ENCODE measurements at places on chromosomes 12 and 14.
A peak's percentile ranks its signal among the peaks of the same experiment; 100 is the strongest.

- DNase-seq, result no peak
Measured at GRCh38 chr14:102973706-102974285, 51.3 kb downstream of the AMN start.

- DNase-seq, result no peak
Measured at GRCh38 chr14:70472253-70473159, 20.5 kb downstream of the ADAM21 start.

DNA sequence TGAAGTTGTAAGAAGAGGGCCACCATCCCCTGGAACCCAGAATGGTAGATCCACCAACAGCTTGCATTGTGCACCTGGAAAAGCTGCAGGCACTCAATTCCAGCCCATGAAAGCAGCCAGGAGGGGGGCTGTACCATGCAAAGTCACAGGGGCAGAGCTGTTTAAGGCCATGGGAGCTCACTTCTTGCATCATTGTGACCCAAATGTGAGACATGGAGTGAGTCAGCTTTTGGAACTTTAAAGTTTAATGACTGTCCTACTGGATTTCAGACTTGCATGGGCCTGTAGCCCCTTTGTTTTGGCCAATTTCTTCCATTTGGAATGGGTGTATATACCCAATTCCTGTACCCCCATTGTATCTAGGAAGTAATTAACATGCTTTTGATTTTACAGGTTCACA is 50.8 kb downstream of the SLC16A7 start:
- no peak for DNase-seq

DNA sequence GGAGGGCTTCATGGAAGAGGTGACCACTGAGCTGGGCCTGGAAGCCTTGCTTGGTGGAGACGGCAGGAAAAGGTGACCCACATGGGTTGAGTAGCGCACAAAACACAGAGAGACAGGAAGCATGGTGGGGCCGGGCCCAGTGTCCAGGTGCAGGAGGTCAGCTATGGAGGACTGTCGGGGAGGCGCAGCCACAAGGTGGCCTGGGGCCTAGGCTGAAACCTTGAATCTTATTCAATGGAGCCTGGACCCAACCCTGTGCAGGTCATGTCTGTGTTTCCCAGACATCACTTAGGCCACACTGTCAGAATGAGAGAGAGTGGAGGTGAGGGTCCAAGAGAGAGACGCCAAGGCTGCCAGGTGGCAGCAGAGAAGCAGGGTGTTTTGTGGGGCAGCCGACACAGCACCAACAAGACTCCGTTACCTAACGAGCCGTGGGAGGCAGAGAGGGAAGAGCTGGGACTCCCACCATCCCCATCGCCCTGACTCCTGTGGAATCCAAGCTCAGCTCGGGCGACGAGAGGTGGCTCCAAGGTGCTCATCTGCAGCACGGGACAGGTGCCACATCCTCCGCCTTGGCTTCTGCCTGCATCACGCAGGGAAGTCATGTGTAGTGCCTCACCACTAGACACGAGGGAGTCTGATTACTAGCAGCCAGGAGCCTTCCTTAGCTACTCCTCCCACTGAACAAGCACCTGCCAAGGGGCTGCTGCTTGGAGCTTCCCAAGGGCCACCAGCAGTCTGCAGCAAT is 38.7 kb downstream of the DEGS2 start:
- DNase-seq, result no peak

DNA sequence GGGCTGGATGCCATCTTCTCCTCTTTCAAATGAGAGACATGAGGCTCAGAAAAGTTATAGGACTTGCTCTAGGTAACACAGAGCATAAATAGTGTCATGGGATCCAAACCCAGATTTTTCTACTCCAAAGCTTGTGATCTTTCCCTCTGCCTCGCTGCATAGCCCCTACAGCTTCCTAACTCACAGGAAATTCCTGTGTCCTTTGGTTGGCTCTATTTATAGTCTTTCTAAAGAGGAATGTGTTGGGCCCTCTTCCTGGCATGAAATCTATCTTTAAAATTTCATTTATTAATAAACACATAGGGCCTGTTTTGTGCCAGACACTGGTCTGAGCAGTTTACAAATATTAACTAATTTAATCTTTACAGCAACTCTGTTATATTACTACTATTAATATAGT is 9.8 kb upstream of the KCNA5 start:
- no peak for DNase-seq

GRCh38 chr14:64191756-64192155 is 102.4 kb downstream of the ESR2 start:
- DNase-seq, result no peak

DNA sequence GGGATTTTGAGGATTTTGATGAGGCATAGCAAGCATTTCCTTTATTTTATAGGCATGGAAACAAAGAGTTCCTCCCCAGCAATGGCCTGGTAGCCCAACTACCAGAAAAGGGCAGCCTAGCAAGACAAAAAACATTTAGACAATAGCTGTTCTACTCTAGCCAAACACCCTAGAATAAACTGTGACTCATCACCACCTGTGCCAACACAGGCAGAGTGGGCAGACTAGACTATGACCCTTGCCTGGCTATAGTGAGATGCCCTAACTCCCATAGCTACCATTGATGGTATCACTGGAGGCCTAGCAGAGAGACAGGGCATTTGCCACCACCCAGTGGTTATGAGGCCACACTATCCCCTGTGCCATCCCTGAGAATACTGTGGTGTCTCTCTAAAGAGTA is 15.5 kb upstream of the CCER1 start:
- no peak for DNase-seq

- DNase-seq, result no peak
Measured at GRCh38 chr12:53755451-53755891, 3.7 kb upstream of the CISTR start.

GRCh38 chr14:73722581-73722980 is 8.4 kb upstream of the PNMA1 start:
- DNase-seq, result no peak

DNA sequence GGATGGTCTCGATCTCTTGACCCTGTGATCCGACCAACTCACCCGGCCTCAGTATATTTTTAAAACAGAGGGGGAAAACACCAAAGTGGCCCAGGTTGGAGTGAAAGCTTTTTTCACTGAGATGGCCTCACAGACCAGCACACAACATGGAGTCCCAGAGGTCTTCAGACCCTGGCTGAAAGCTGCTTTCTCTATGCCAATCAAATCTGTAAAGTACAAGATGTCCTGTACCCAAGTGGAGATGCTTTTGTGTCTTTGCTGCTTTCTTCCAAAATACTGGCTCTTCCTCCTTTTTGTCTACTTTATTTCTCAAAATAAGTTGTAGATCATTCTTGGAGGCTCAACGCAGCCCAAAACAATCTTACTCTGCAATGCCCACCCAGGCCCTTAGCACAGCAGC is 214.8 kb downstream of the MED13L start:
- no peak for DNase-seq

DNA sequence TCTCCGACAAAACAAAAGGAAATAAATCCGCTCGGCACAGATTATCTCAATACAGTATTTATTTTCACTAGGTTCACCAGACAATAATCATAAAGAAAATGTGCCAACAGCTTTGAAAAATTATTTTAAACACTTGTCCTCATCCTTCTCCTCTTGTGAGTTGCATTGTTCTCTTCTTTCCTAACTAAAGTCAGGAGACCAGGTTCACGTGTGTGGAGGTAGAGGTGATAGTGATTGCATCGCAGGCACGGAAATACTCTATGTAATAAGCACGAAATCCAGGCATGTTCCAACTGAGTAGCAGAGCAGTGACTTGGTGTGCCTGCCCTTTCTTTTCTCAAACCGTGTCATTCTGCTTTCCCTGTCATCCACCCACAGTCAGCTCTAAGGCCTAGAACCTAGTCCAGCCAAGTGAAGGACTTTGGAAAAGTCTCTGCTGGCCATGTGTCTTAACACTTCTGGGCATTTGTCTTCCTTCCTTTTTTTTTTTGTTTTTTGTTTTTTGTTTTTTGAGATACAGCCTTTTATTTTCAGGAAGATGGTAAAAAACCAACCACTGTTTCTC is 939 bp upstream of the SEL1L start:
- no peak for DNase-seq

DNA sequence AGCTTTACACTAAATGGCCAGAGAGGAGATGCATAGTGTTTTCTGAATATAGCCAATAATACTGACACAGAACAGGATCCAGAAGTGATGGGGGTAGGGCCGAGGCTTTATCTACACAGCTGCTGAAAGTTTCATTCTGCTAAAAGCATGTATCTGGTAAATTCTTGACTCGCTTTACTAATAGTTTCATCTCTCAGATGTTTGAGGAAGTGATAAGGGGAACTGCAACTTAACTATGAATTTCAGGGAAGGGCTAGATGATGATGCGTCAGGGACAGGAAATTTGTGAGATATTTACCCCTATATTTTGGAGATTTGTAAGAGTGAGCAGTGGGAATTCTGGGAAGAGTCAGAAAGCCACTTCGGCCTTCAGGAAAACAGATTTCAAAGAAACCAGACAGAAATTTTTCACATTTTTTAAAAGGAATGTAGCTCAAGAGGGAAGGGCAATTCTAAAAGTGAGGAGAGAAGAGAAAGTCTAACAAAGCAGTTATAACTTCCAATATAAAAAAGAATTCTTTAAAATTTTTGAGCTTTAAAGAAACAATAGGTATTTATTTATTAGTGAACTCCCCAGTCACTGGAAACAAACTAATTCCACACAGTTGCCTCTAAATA is 243.1 kb downstream of the BCAT1 start:
- no peak for DNase-seq

GRCh38 chr12:104478396-104479122 is 21.8 kb downstream of the CHST11 start:
- no peak for DNase-seq

GRCh38 chr14:105351920-105352851 is 37.6 kb downstream of the PACS2 start:
- DNase-seq, result peak; percentile 83

DNA sequence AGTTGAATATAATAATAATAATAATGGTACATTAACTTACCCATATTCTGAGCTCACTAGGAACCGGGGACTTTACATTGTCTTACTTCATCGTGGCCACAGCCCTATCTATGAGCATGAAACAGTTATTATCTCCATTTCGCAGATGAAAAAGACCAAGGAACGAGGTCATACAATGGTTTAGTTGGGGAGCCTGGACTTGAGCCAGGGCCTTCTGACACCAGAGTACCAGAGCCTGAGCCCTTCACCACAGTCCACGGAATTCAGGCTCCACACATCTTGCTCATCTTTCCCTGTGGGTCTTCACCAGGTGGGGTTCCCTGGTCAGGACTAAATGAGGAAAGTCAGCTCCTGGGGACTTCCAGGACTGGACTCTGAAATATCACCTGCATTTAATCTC is 31.3 kb upstream of the CMKLR1 start:
- DNase-seq, result no peak

DNA sequence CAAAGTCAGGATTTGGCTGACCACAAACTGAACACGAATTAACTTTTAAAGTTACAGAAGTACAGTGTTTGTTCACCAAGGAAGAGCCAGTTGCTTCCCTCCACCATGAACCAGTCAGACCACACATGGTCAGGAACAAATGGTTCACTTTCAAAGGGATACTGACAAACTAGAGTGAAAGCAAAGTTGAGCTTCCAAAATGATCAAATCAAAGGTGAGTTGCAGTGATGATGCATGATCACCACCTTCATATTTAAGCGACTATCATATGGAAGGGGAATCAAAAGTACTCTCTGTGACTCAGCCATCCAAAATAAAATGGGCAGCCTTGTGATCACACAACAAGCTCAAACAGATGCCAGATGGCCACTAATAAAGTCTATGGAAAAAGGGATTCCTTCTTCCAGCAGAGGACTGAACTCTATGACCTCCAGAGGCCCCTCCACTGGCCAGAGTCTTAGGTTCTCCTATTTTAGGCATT is 13.1 kb downstream of the NT5DC3 start:
- DNase-seq, result no peak

GRCh38 chr12:121781484-121781997 is 11.9 kb downstream of the RHOF start:
- DNase-seq, result no peak

GRCh38 chr14:39015360-39015961 is 87.6 kb downstream of the SEC23A start:
- DNase-seq, result no peak

DNA sequence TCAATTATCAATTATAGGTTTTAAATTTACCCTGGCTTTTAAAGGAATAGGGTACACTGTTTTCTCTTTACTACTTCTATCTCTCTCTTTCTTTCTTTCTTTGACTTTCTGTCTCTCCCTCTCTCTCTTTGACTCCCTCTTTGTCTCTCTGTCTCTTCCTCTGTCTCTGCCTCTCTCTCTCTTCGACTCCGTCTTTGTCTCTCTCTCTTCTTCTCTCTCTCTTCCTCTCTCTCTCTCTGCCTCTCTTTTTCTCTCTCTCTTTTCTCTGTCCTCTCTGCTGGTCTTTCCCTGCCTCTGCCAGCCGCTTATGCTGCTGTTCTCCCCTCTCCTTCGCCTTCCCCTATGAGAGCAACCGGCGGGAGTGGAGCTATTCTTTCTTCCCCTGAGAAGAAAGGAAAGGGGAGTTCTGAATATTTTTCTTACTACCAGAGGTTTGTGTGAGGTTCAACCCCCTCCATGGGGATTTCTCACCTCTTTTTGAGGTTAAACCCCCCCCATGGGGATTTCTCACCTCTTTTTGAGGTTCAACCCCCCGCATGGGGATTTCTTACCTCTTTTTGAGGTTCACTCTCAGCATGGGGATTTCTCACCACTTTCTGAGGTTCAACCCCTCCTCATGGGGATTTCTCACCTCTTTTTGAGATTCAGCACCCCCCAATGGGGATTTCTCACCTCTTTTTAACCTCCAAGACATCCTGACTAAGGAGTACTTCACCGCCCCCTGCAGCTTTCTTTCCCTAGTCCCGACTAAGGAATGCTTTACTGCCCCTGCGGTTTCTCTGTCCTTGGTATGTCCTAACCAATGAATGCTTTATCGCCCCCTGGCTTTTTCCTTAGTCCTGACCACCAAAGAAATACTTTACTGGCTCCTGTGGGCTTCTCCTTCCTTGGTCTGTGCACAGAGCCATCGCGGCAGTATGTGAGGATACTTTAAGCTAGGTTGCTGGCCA is 27.4 kb upstream of the DDHD1 start:
- no peak for DNase-seq

GRCh38 chr12:15879413-15879812 is 2.8 kb upstream of the STRAP start:
- no peak for DNase-seq

DNA sequence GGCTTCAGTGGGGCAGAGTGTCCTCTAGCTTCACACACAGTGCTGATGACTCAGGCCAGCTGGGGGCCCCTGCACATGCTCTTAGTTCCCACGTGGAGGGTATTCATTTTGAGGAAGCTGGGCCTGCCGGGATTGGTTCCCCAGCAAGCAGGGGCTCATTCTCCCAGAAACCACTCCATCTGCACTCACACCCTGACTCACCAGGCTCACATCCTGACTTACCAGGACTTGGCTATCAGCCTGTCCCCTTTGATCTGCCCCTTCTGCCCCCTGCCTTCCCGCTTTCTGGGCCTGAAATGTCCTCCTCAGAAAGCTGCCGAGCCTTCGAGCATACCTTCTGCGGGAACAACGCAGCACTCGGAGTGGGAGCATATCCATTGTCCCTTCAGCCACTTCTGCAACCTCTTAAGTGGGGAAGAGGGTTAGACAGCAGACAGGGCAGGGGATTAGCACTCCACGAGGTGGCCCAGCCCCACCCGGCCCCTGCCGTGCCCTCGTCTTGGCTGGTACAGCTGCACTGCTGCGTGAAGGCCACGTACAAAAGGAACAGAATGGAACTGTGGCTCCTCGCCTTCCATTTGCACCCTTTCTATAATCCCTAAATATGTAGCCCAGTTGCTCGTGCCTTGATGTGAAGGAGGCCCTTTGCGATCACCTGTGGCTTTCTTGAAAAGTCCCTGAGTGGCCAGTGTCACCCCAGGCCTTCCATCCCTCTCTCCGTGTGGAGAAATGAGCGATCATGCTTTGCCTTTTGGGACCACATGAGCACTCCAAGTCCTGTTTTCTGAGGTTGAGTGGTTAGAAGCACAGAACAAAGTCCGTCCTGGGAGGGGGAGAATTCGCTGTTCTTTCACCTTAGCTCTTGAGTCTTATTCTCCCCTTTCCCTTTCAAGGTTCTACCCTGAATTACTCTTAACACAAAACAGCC is 26.1 kb downstream of the TPCN1 start:
- DNase-seq, result no peak

Data from psoas muscle (tissue), 8 donors.